A172 (cell line): ENCODE measurements at places on chromosomes 1 and 21. TPM values are rescaled to one million over a fixed set of nuclear protein-coding genes. Genes with fewer than 3 reads are reported as not detected.

DNA sequence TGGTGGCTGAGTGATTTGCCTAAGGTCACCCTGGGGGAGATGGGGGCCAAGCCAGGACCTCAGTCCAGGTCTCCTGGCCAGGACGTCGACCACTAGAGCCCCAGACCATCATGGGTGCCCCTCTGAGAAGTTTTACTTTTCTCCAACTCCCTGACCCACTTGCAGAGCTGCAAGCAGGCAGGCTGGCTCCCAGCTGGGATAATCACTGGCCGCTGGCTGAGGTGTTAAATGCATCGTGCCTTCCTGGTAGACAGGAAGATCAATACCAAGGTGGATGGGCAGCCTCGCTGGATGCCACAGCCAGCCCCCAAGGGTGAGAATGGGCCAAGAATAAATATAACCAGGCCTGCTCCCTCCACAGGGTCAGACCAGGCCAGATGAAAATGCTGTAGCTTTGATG is 106.2 kb downstream of the EPHB2 start:
- DNase-seq = no peak

DNA sequence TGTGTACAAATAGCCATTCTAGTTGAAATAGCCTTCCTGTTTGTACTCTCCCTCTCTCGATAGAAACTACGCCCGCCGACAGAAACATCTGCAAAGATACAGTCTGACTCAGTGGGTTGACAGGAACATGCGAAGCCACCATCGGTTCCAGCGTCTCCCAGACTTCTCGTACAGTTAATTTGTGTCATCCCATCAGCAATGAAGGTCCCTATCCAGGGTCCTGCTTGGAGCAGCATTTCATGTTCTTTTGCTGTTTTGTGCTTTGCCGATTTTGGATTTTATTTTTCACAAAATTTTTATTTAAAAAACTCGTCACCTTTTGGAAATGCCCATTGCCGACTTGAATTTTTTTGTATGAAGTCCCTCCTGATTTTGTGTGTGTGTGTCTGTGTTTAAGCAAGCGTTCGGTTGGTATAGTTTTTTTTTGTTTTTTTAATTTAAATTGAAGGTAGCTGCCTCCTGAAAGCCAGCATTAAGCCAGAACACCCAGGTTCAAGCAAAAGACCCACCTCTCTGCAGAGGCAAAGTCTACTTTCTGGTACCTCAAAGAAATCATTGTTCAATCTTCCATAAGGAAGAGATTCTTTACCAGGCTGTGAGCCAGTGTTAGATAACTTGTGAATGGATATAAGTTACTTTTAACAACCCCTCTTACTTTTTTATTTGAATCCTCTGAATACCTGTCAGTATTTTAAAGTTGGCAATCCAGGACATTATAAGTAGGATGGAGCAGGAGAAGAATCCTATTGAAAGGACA is 14.7 kb downstream of the FNDC5 start:
- no peak for DNase-seq

GRCh38 chr1:27868932-27869718 is 3.2 kb upstream of the THEMIS2 start:
- no peak for DNase-seq

DNA sequence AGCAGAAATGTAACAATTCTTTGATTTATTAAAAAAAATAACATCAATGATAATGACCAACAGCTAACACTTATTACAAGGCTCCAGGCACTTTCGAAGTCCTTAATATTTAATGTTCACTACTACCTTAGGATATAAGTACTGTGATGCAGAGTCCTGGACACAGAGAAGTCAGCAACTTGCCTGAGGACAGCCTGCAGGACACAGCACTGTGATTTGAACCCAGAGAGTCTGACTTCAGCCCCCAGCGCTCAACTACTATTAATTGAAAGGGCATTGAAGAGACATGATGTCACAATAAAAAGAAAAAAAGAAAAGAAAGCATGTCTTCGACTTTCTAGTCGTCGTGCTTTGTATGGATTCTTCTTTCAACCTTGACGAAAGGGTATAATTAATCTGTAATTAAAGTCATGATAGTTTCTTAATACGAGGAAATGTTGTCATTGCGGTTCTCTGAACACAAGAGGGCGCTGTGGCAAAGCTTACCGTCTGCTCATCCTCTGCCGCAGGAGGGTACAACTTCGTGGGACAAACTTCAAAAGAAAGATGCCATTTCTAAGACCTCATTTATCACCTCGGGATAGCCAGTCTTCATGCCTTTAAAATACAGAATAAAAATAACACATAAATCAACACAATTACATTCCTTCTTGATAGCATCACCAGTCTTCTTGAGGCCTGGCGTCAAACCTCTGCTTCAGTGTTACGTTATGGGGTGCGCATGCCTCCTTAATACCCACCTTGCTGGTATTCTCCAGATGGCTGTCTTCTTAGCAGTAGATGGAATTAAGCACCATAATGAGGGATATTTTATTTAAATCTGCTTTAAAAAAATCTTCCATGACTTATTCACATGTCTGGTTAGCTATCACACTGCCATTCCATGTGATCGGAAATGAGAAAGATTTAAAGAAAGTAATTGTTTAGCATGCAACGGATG is 240.1 kb downstream of the DISC1 start:
- peak; percentile 71 for DNase-seq

DNA sequence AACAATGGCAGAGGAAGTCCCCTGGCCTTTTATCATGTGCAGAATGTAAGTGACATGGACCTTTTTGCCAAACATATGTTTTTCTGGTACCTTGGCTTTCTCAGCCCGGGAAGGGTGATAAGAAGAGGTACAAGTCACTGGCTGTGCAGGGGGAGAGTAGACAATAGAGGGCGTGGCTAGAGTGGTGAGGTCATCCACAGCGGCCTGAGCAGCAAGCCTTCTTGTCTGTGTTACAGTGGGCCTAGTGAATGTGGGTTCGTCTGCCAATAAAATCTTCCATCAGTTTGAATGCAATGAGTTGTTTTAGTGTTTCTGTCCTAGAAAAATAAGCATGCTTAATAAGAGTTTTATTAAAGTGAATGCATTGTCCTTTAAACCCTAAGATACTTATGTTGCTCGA is 59.0 kb upstream of the PGD start:
- DNase-seq = peak; percentile 73

- DNase-seq = no peak
Observed at GRCh38 chr1:218565377-218565776, 220.2 kb downstream of the TGFB2 start.

DNA sequence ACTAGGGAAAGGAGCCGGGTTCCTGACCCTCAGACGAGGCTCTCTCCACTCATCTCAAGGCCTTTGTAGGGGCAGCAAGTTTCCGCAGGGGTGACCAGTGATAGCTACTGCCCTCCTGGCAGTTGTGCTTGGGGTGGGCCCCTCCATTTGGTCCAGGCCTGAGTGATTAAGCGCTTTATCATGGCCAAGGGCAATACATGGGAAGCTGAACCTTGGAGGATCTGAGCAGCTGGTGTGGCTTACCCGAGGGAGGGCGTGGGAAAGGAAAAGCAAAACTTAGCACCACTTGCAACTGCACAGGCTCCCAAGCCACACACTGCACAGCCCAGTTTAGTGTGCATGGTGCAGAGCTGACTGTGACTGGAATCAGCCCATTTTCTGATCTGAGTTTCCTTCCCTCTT is 47.8 kb downstream of the GADD45A start:
- DNase-seq = no peak

DNA sequence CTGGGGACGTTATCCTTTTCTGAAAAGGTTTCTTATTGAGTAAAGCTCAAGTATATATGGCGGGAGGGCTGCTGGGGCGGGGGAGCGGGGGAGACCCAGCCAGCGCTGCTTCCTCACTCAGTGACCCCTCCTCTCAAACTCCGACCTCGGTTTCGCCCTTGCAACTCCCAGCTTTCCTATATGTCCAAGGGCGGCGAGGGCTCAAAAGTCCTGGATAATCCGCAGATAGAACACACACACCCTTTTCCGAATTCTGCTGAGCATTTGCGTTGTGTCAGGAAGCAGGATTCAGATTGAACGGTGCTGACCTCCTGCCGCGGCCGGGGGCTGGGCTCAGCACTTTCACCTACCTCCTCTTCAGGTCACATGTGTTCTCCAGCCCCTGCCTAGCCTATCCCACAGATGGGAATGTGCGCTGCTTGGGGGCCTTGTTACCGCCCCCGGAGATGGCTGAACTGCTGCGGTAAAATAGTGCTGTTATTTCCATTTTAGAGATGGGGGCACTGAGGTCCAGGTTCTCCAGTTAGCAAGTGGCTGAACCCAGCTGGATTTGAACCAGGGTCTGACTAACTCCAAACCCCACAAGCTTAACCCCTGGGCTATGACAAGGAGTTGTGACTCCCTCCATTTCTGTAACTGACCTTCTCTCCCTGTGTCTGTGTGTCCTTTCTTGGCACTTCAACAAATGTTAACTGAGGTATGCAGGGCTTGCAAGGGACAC is 795 bp upstream of the AHDC1 start:
- no peak for DNase-seq

DNA sequence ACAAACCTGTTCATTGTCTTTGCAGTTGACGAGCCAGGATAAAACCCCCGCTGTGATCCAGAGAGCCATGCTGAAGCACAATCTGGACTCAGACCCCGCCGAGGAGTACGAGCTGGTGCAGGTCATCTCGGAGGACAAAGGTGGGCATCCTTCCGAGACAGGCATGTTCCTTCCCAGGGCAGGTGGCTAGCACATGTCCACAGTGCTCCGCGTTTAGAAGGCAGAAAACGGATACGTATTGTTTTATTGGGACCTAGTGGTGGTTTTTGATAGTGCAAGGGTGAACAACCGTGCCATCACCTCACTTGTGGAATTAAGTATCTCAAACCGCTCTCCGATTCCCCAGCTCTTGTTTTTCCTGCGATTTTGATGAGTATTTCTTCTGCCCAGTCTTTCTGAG is 115.3 kb downstream of the COLGALT2 start:
- no peak for DNase-seq

The AGT gene
- 14.6 and 15.2 TPM in 2 replicates for total RNA-seq

The DNAJC28 gene
- total RNA-seq = 1.4 and 1.6 TPM in 2 replicates

The TFF3 gene
- not detected in 2 replicates for total RNA-seq

The GGPS1 gene
- total RNA-seq = 51.9 and 64.1 TPM in 2 replicates

The TAF13 gene
- 66.7 and 78.1 TPM in 2 replicates for total RNA-seq
